ENCODE measurements at places on chromosomes 7 and 10.
A peak's percentile ranks its signal among the peaks of the same experiment; 100 is the strongest.

DNA sequence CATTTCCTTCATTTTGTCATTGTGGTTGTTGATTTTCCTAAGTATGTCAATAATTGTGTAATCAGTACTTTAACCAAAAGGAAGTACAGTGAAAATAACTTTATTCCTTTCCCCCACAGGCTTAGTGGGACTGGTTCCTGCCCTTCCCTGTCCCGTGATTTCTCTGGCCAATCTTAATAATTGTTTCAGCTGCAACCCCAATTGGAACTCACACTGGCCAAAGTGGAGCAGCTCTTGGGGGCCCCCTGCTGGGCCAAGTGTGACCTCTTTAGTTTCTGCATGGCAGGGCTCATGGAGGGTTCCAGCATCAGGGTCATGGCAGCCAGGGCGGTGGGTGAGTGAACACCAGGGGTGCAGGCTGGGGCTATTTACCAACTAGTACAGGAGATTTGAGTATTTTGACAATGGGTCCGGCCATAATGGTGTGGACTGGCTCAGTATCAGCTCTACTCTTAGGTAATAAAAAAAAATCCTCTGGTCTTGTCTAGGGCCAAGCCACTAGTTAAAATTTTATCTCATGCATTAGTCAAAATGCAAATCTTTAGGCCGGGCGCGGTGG is 31.7 kb downstream of the CYCS start:
- DNase-seq: peak; percentile 75

DNA sequence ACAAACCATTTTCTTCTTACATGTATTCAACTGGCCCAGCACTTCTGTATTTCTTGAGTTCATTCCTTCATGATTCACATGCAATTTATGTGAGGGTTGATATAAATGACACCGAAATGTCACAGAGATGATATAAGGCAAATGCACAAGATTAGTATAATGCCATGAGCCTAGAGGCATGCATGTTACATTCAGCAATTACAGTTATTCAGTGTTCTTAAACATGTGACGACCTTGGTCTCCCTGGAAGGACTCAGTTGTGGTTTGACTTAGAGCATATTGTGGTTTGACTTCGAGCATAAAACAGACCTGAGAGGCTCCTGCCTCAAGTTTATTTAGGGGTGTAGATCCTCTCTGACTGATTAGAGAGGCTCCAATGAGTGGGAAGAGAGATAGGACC is 752.1 kb upstream of the POM121L12 start:
- no peak for DNase-seq

DNA sequence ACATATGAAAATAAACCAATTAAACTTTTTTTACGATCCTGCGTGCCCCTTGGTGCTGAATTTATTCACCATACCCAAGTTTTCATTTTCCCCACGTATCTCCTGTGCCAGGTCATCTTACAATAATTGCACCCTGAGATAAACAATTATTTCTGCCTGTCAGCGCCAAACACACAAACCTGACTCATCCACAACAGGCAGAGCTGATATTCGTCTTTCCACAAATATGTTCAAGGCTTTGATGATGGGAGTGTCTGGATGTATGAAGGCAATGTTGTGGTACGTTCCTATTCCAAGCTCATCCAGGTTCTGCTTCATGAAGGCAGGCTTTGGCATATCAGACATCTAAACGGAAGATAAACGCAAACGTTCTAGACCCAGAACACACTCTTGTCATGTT is 45.8 kb upstream of the RHEB start:
- DNase-seq: no peak

- peak; percentile 41 for DNase-seq
Observed at GRCh38 chr7:150451097-150451793, 815 bp downstream of the GIMAP8 start.

GRCh38 chr7:106767078-106767477 is 98.0 kb upstream of the PIK3CG start:
- DNase-seq: no peak

DNA sequence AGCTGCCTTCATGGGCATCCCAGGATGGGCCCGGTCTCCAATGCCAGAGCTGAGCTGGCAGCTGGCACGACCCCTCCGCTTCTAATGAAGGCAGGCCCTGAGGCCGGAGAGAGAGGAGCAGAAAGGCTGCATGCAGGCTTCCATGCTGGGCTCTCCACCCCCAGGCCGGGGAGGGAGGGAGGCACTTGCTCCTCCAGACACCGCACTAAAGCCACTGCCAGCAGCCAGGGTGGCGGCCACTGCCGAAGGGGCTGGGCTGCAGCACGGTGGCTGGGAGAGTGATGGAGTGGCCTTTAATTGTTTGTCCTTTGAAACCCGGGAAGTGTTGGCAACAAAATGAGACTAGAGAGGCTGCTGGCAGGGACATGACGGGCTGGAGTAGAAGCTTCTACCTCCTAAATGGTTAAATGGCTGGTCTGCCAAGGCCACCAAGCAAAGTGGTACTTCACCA is 236.5 kb downstream of the SKAP2 start:
- DNase-seq: no peak

DNA sequence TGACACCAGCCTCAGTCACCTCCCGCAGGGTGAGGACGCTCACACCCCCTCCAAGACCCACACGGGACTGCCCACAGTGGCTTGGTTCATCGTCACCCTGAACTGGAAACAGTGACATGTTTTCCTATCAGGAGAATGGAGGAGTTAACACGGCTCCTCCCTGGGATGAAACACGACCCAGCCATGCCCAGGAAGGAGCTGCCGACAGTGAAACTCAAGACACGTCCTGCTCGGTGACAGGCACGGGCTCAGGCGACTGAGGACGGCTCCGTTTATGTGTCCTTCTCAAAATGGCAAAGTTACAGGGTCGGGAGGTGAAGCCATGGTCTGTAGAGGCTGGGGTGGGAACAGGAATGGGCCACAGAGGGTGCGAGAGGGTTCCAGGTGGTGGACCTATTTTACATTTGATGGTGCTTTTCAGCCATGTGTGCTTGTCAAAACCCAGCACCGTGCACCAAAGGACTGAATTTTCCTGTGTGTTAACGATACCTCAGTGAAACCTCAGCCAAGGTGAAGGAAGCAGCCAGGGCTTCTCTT is 272.4 kb downstream of the ADARB2 start:
- no peak for DNase-seq

DNA sequence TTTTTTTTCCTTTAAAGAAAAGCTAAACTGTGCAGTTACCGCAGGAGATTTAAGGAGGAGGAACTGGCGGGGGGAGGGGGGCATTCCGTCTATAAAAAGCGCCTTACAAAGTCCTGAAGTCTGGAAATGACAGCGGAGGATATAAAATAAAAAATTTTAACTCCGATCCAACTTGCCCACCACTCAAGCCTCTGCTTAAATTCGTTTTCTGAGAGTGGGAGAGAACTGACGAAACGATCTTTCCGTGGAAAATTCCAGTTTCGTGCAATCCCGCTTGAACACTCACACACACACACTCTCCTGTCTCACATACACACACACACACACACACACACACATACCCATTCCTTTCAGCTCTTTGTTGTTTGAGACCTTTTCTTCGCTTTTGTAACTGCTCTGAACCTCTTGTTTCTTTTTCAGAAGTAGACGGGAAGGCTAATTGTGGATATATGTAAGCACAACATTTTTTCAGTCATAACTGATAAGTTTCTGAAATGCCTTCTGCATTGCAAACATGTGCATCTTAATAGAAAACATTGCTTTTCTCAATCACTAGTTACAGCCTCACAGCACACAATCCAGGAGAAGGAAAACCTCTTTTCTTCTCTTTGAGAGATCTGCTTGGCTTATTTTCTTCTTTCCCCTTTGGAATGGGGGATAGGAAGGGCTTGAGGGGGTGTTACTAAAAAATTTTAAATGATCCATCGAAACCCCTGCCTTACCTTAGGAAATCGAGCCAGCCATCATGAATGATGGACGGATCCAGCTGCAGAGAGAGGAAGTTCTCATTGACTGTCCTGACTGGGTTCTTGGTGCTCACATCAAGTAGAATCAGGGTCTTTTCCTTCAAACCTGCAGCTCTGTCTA is 628 bp downstream of the HPSE2 start:
- DNase-seq: no peak

GRCh38 chr10:62084451-62084850 is 183.0 kb downstream of the ARID5B start:
- DNase-seq: no peak

GRCh38 chr10:12109286-12109685 is 20.2 kb upstream of the SEC61A2 start:
- DNase-seq: no peak

- no peak for DNase-seq
Observed at GRCh38 chr10:133266056-133266795, 10.4 kb downstream of the ADAM8 start.

- DNase-seq: no peak
Observed at GRCh38 chr10:25023278-25023677, 6.9 kb downstream of the THNSL1 start.

DNA sequence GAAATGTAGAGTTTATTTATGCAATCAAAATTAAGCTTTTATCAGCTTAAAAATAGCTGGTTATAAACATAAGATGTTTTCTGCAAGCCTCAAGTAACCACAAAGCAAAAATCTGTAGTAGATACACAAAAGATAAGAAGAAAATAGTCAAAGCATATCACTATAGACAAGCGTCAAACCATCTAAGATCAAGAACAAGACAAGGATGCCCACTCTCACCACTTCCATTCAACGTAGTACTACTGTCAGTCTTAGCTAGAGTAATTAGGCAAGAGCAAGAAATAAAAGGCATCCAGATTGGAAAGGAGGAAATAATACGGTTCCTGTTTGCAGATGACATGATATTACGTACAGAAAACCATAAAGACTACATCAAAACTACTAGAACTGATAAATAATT is 17.5 kb upstream of the CYP2E1 start:
- DNase-seq: no peak

- DNase-seq: no peak
Observed at GRCh38 chr7:130560972-130561371, 69.1 kb downstream of the MEST start.

GRCh38 chr10:84368828-84369227 is 40.4 kb downstream of the CCSER2 start:
- no peak for DNase-seq

- no peak for DNase-seq
Observed at GRCh38 chr7:135914346-135914745, 62.8 kb downstream of the MTPN start.

GRCh38 chr10:27413831-27414348 is 90.2 kb upstream of the RAB18 start:
- no peak for DNase-seq

DNA sequence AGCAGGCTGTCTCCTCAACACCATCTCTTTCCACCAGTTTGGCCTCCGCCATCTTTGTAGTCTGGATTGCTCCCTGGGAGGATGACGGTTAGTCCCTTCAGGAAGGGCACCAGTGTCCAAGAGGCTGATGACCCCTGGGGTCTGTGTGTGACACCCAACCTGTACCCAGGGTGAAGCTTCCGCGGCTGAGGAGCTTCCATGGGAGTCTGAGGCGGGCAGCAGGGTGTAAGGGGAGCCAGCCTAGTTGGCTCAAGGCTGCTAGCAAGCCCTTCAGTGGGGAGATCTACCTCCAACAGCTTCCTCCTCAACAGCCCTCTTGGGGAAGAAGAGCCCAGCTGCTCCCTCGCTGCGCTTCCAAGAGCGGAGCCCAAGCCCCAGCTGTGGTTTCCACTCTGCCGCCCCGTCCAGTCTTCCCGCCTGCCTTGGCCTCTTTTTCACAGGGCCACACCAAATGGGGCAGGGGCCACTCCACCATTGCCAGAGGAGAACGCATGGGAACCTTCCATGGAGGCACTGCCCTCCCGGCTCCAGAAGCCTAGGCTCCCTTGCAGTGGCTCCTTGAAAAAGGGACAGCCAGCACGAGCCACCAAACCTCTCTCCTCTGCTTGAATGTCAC is 57.4 kb downstream of the TMEM209 start:
- no peak for DNase-seq

GRCh38 chr7:33910756-33911155 is 5.4 kb downstream of the BMPER start:
- no peak for DNase-seq

- DNase-seq: no peak
Observed at GRCh38 chr7:45140827-45141226, 16.8 kb upstream of the RAMP3 start.

- no peak for DNase-seq
Observed at GRCh38 chr7:3836855-3837254, 535.8 kb downstream of the SDK1 start.

DNA sequence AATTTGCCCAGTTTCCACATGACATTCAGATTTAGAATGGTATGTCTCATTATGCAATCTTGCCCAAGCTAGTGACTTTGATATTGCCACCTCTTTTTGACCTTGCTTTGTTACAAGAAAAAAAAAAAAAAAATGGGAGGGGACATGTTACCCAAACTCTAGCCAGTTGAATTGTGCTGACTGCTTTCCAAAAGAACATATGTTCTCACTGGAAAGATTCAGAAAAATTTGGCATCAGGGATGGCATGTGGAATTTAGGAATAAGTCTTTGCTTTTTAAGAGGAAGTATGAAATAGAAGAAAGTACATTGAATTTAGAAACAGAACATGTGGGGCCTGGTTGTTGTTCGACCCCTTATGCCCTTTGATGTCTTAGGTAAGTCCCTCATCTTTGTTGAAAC is 846.8 kb downstream of the NRG3 start:
- DNase-seq: no peak

GRCh38 chr10:53029449-53029848 is 256.9 kb upstream of the MBL2 start:
- no peak for DNase-seq

- no peak for DNase-seq
Observed at GRCh38 chr7:16810573-16810972, 5.8 kb upstream of the AGR2 start.

- DNase-seq: no peak
Observed at GRCh38 chr10:2962194-2962593, 105.2 kb upstream of the PFKP start.

Data from stimulated activated CD4-positive, alpha-beta T cell treated with anti-CD3 and anti-CD28 coated beads, Interleukin-15, amount 100 ng/mL, for 1 hour (primary cell).